ENCODE measurements at places on chromosomes 1 and 21.

GRCh38 chr1:187566354-187566753, 737.6 kb downstream of the PLA2G4A start:
- no peak for DNase-seq

- no peak for DNase-seq
These were observed 373.0 kb upstream of the ADAMTS5 start for GRCh38 chr21:27339902-27340301.

GRCh38 chr1:111747282-111747734, 8.1 kb upstream of the INKA2 start:
- DNase-seq, result peak; percentile 76

DNA sequence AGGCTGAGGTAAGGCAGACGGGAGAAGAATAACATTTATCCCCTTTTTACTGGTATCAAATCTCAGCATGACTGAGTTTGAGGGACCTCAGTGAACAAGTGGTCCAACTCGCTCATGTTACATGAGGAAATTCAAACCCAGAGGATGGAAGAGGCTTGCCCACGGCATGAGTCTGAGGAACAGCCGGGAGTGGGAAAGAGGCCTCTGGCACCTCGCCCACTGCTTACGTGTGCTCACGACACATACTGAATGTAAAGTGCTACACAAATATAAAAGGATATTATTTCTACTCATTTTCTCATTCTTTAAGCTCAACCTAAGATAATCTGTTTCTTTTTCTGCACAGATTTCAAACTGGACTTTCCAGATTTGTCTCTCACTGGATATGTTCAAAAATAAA, 14.7 kb downstream of the BEND5 start:
- no peak for DNase-seq

DNA sequence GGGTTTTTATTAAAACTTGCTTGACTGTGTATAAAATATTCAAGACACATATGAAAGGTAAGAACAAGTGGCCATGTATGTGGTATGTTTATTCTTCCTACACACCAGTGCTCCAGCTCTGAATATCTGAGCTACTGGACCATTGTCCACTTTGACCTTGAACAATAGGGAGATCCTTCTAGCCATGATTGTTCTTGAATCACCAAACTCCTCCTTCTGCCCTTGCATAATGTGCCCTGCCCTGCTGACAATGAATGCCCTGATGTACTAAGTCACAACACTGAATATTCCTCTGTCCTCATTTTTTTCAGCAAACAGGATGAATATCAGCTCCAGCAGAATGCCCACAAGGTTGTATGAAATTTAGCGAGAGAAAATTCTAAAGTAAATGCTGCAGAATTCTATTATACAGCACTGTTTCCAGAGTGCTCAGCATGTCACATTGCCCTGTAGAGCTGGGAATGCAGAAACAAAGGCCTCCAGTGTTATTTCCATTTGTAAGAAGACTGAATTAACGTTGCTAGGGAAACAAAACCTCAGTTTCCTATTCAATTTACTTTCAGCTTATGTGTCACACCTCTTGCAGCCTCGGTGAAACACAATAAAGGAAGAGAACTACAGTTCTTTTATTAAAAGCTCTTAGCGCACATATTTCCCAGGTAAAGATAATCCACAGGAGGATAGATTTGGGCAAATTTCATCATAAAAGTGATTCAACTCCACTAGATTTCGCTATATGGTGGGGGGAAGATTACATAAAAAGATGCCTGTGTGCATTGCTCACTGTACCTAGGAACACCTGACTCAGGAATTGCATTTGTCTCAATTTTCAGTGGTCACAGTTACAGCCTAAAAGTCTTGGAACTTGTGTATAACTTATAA, 187.4 kb upstream of the ATP1B1 start:
- DNase-seq, result no peak

DNA sequence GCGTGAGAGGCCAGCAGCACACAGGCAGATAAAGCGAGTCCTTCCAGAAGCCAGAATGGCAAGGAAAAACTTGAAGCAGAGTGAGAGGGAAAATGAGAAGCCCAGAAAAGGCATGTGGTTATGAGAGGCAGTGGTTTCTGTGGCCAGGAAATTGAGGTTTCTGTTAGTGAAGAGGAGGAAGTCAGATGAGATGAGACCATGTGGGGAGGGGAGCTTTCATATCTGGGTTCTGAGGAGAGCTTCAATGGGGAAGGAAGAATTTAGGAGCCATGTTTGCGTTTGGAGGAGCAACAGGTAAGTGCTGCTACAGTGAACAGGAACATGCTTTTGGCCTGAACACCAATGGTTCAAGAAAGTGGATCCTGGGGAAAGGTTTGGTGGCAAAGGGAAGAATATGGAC, 6.1 kb upstream of the CD1A start:
- DNase-seq, result peak; percentile 90
